ENCODE measurements at places on chromosomes 13 and 19. TPM values are rescaled to one million over a fixed set of nuclear protein-coding genes. Genes with fewer than 3 reads are reported as not detected.

GSX1 gene
- not detected for total RNA-seq

DCLK1 gene
- not detected for total RNA-seq

BEST2 gene
- total RNA-seq, result not detected

MUC16 gene
- total RNA-seq, result not detected

CEACAM3 gene
- not detected for total RNA-seq

CAPS gene
- 13.0 TPM for total RNA-seq

TBC1D17 gene
- total RNA-seq, result 46.3 TPM

CPAMD8 gene
- total RNA-seq, result 0.22 TPM

PABPC3 gene
- total RNA-seq, result 0.12 TPM

GJA3 gene
- total RNA-seq, result 0.05 TPM

PSENEN gene
- total RNA-seq, result 63.1 TPM

LILRA6 gene
- 1.1 TPM for total RNA-seq

PDE4C gene
- total RNA-seq, result not detected

CEBPA gene
- 0.51 TPM for total RNA-seq

THSD1 gene
- total RNA-seq, result 0.49 TPM

CD37 gene
- total RNA-seq, result 231 TPM

OR7C1 gene
- total RNA-seq, result not detected

IRGC gene
- not detected for total RNA-seq

CYP2B6 gene
- not detected for total RNA-seq

EXOC3L2 gene
- total RNA-seq, result not detected

ZNF541 gene
- 0.12 TPM for total RNA-seq

FAM216B gene
- not detected for total RNA-seq

PCDH9 gene
- 0.10 TPM for total RNA-seq

PSG1 gene
- total RNA-seq, result not detected

ZNF154 gene
- 8.5 TPM for total RNA-seq

CASP14 gene
- total RNA-seq, result not detected

ZNF610 gene
- total RNA-seq, result 0.73 TPM

ZNF587 gene
- 46.5 TPM for total RNA-seq

MAST1 gene
- 1.1 TPM for total RNA-seq

DLEU7 gene
- not detected for total RNA-seq

ATP8A2 gene
- total RNA-seq, result 1.7 TPM

CCDC9 gene
- 35.4 TPM for total RNA-seq

CD22 gene
- 3.2 TPM for total RNA-seq

PSG4 gene
- not detected for total RNA-seq

NLRP12 gene
- not detected for total RNA-seq

CGB5 gene
- total RNA-seq, result not detected

MYO1F gene
- total RNA-seq, result 438 TPM

TIMM13 gene
- total RNA-seq, result 74.6 TPM

NCAN gene
- total RNA-seq, result not detected
